Activated naive CD4-positive, alpha-beta T cell treated with Interleukin-2 at 50 U/mL for 16 hours (primary cell): ENCODE measurements at places on chromosomes 2 and 18.

DNA sequence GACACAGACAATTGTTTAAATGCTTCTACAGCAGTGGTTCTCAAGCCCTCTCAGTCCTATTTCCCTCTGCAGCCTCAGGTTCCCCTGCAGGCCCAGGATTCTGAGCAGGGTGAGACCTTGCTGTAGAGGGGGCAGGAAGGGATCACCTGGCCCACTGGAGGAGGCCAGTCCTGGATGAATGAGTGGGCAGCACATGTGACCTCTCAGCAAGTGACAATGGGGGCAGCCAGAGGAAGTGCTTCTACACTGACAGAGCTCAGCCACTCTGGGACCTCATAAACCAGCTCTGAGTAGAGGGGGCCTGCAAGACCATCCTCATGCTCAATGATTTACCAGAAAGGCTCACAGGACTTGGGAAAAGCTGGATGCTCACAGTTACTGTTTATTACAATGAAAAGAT lies 63.2 kb downstream of the ASB1 start:
- no peak for DNase-seq

DNA sequence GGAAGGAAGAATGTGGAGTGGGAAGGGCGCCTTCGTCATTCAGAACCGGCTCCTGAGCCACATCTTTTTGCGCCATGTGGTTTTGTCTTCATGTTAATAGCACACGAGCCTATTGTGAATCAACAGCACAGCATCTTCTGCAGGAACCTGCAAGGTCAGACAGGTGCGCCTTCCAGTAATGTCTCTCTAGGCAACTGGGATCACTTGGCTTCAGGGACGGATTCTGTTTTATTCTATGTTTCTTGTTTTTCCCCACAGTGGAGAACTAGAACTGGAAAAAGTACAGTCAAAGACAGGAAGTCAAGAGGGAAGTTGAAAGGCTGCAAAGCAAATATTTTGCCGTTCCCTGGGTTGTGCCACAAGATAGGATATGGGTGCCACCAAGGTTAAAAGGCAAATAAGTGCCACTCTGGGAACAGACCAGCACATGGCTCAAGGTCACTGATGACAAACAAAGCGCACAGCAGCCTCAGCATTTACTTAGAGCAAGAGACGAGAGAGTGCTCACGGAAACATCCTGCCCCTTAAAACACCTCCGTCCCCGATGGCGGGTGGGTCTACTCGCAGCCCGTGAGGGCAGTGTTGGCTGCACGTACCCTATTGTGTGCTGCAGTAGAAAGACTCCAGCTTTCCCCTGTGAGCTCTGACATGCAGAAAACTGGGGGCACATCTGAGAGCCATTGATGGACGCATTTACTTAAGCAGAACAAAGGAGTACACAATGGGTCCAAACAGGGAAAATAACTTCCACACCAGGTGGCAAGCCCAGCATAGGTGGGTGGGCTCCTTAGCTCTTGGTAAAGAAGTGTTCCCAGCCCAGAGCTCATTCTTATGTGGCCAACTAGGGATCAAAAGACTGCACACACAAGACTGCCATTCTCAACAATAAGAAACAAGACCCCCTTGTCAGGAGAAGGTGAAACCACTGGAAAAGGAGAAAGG lies 107.2 kb upstream of the PARD3B start:
- DNase-seq, result no peak

DNA sequence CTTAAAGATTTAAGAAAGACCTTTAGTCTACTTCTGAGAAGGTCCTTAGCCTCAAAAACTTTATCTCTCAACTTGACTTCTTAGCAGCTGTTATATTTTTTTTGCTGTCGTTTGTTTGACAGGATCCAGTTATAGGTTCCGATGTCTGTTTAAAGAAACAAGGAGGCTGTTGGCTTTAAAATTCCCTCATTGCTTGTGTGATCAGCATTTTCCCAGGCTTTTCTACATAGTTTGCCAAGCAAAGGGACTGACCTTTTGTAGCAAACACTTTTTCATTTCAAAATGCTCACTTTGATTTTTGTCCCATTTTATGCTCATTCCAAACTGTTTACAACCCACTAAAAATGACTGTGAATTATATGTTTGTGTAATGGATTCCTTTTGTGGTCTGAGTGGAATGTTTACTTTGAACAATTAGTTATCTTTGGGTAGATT lies 394.9 kb downstream of the ARHGAP15 start:
- no peak for DNase-seq

DNA sequence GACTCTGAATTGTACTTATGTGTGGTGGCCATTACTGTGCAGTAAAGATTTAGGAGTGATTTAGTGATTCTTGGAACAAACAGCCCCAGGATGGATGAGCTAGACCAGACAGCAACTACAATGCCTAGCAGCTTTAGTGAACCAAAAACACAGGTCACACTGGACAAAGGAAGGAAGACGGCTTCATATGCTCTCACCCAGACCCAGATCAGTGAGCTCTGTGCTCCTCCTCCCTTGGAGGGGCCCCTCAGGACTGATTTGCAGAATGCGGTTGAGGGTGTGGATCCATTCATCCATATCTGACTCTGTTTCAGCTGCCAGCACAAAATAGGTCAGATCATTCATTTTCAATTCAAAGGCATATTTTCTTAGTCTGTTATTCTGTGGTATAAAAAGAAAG lies 159.7 kb upstream of the CCDC195 start:
- no peak for DNase-seq

GRCh38 chr2:182240862-182241371 lies 185.9 kb downstream of the PDE1A start:
- DNase-seq, result no peak
